ENCODE measurements at places on chromosomes 1 and 21. TPM values are rescaled to one million over a fixed set of nuclear protein-coding genes. Genes with fewer than 3 reads are reported as not detected.

The LRRC52 gene
- not detected for total RNA-seq

The SLC25A44 gene
- total RNA-seq = 17.8 TPM

The KCNJ9 gene
- total RNA-seq = not detected

The SPATA17 gene
- 0.39 TPM for total RNA-seq

The TMEM63A gene
- 4.0 TPM for total RNA-seq

The ITGB2 gene
- total RNA-seq = 1.9 TPM

The SRGAP2 gene
- 28.5 TPM for total RNA-seq

The SLC5A9 gene
- not detected for total RNA-seq

The FAM151A gene
- not detected for total RNA-seq

The PCSK9 gene
- total RNA-seq = 0.04 TPM

The OXCT2 gene
- total RNA-seq = 0.35 TPM

The GBP6 gene
- not detected for total RNA-seq

- no peak for DNase-seq
Measured at GRCh38 chr1:44827197-44828002, 15.7 kb downstream of the PTCH2 start.

- DNase-seq = no peak
Measured at GRCh38 chr1:174988539-174988938, 11.2 kb upstream of the CACYBP start.

DNA sequence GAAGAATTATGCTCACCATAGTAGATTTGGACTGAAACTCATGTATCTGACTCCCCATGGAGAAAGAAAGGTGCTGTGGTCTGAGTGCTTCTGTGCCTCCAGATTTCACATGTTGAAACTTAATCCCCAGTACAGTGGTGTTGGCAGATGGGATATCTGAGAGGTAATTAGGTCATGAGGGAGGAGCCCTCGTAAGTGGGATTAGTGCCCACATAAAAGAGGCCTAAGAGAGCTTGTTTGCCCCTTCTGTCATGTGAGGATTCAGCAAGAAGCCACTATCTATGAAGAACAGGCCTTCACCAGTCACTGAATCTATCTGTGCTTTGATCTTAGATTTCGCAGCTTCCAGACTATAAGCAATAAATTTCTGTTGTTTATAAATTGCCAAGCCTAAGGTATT lies 150.1 kb downstream of the PLPP3 start:
- DNase-seq = no peak

DNA sequence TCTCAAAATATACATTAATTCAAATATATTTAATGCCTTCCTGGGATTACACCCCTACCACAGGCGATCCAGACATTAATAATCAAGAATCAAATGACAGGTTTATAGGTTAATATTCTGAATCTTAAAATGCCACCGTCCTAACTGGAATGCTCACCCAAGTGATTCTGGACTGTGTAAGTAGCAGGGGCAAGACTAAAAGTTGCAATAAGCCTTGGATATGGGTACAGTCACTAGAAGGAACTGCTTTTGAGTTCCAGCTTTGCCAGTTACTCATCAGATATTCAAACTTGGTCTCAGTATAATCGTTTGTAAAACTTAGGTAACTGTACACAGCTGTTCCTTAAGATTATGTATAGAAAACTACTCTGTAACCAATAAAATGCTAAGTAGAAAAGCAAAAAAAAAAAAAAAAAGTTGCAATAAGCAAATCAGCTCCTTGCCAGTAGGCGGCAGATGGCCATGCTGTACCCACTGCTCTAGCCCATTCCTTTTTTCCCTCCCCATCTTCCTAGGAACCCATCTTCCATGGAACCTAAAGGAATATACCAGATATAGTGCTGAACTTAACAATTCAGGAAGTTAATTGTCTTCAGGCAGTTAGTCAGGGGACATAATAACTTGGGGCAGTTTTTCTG lies 10.5 kb downstream of the RO60 start:
- DNase-seq = peak; percentile 29

DNA sequence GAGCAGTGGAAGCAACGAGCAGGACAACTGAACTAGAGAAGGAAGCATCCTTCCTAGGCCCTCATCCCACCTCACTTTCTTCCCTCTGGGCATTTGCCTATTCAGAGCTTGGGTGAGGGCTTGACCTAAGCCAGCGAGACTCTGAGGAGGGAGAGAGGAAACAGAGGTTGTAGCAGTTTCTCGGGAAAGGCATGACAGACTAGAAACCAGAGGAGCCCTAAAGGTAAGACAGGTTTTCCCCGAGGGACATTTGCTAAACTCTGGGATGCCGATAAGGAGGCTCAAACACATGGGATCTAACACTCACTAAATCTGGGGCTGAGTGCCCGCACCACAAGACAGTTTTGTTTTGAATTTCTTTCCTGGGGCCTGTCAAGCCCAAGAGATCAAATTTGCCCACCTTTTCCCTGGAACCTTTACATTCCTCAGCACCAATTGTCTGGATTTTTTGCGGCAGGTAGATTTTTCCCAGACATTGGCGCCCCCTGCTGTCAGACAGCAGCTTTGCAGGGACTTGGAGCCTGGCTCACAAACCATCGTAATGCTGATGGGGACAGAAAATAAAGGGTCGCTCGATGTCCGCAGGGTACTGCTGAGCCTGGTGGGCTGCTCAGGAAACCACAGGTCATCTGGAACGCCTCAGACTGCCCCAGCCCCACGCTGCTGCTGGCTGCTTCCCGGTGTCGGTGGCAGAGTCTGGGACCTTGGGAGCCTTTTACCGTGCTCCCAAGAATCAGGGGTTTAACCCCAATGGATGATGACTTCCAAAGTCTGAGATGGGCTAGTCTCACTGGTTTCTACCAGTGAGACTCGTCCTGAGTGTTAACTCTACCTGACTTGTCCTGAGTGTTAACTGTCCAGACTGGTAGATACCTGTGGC lies 23.4 kb upstream of the TSPAN2 start:
- no peak for DNase-seq

DNA sequence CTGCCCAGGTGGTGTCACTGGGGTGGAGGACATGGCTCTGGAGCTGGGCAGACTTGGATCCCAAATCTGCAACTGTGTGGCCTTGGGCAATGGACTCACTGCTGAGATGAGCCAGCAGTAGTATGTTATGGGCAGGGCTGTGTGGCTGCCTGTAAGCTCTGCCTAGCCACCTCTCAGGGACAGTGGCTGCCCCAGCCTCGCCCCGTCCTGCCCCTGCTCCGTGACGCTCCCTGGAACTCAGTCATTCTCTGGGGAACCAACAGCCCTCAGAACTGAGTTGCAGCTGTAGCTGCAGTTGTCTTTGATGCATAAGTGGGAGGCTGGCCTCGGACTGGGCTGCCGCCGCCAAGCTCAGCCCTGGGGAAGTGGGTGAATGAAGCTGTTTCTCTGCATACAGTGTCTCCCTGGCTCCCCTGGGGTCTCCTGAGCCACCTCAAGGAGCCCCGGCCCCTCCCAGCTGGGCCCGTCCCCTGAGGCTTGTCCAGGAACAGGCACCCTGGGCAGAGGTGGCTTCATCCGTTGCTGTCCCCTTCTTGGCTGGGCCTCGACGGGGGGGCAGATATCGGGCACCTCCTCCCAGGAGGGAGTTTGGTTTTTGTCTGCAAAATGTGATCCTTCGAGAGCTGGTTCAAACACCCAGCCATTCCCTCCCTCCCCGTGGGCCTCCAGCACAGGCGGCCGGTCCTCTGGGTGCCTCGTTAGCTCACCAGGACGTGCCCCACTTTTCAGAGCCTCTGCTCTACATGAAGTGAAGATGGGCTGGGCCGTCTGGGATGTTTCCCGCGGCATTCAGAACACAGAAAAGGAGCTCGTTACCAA lies 26.2 kb upstream of the PLCH2 start:
- no peak for DNase-seq

GRCh38 chr1:72649991-72650390 lies 367.7 kb upstream of the NEGR1 start:
- no peak for DNase-seq

DNA sequence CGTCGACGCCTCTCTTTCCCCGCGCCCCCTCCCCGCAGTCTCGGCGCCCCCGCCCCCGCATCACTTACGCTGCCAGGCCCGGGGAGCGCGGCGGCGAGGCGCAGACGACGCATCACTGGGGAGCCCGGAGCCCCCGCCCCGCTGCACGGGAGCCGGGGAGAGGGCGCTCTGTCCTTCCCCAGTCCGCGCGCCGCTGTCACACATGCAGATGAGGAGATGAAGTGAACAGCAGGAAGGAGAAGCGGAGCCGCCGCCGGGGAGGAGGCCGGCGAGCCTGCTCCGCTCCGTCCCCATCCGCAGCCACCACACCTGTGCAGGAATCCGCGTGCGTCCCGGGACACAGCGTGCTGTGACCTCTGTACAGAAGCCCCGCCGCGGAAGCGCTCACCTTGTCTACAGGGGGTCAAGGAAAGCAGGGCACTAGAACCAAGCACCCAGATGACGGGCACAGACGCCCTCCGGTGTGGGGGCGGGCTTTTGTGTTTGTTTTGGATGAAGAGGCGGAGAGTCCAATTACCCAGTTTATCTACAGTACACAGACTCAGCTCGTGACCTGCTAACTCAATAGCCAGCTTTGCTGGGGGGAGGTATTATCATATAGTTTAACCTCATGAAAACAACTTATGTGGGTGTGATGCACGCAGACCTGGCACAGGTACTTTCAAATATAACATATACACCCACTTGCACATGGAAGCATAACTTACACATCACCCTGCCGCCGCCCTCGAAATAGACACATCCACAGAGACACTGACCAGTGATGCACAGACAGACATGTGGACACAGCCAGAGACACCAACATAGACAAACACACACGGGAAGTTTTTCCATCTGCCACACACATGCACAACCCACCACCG lies 12.4 kb downstream of the KLHDC8A start:
- no peak for DNase-seq

GRCh38 chr1:165857046-165857801 lies 29.8 kb downstream of the UCK2 start:
- no peak for DNase-seq

- DNase-seq = no peak
Measured at GRCh38 chr21:37101384-37101783, 28.3 kb downstream of the TTC3 start.

DNA sequence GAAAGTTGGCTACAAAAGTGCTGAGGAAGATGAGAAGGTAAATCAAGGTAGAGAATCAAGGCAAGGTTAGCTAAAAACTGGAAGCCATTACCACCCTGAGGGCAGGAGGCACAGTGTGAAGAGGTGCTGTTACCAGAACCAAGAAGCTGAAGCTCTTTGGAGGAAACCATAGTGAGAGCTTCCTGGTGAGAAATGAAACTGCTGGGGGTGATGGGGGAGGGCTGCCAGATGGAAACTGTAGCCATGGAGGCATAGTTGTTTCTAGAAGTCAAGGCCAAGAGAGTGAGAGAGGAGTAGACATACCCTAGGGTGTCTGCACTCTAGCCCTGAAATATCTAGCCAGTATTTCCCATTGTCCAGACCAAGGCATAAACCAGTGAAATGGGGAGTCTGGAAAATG lies 28.7 kb downstream of the IFI44 start:
- no peak for DNase-seq

- no peak for DNase-seq
Measured at GRCh38 chr1:221753828-221754188, 11.9 kb upstream of the DUSP10 start.

GRCh38 chr1:1047407-1047806 lies 26.7 kb downstream of the RNF223 start:
- no peak for DNase-seq

- DNase-seq = no peak
Measured at GRCh38 chr21:19523061-19523460, 1119.5 kb upstream of the TMPRSS15 start.

GRCh38 chr1:12172042-12172851 lies 5.5 kb downstream of the TNFRSF1B start:
- DNase-seq = no peak

GRCh38 chr1:3678361-3679097 lies 26.2 kb downstream of the TP73 start:
- DNase-seq = no peak

GRCh38 chr1:10717296-10718082 lies 79.0 kb downstream of the CASZ1 start:
- no peak for DNase-seq

DNA sequence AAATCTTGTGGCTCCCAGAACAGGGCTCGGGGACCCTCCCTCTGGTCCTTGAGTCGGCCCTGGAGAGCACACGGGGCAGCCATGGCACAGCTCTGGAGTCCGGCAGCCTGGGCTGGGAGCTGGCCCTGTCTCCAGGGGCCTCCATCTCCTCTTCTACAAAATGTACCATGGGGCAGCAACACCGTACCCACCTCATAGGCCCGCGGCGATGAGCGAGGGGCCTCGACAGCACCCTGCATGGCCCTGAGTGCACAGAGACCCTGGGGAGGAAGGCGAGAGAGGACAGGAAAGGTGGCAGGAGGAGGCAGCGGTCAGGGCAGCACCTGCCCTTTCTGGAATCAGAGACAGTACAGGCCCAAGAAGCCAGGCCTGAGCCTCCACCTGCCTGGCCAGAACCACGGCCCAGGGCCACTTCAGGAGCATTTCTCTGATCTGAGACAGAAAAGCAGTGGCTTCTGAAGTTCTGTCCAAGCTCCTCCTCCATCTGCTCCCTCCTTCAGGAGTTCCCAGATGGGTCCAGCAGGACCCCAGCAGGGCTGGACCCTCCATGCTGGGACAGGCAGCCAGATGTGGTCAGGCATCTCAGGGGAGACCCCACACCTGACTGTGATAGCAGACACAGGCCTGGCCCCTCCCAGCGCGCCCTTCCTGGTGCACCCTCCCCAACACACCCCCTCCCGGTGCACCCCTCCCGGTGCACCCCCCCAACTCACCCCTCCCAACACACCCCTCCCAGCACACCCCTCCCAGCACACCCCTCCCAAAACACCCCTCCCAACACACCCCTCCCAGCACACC lies 75.9 kb upstream of the ARHGEF16 start:
- no peak for DNase-seq

GRCh38 chr21:42156690-42157605 lies 62.0 kb upstream of the ABCG1 start:
- DNase-seq = no peak

GRCh38 chr1:31802190-31803150 lies 13.4 kb downstream of the SPOCD1 start:
- DNase-seq = no peak

- no peak for DNase-seq
Measured at GRCh38 chr21:35426469-35426868, 377.4 kb upstream of the RUNX1 start.

DNA sequence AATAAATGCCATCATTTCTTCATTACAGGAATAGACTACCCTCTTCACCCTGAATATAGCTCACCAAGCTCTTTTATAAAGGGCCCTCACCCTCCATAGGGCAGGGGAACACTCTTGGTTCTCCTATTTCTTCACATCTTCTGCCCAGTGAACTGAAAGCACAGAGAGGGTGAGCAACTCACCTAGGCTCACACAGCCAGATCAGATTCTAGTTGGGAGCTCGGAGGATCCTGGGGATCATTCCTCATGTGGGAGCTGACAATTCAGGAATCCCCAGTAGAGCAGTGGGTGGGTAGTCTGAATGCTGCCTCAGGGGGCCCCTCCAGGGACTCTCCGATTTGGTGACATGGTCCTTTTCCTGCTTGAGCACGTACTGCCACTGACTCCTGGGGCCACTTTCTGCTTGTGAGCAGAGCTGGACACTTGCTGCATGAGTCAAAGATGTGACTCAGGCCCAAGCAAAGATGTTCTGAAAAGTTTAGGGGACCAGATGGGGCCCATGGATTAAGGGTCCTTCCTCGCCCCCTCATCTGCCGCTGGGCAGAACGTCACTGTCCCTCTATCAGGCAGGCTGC lies 63.7 kb upstream of the WNT4 start:
- DNase-seq = no peak
